ENCODE measurements at places on chromosomes 6 and 20.

- H3K27me3 ChIP-seq: peaks cover 12% of the 10 kb centered on the region
- H3K4me1 ChIP-seq: peaks cover 28% of the 10 kb centered on the region
- H3K27ac ChIP-seq: no peak overlapping the region
- no peak overlapping the region for H3K4me3 ChIP-seq
Observed at GRCh38 chr20:32648761-32649650, 24.7 kb downstream of the C20orf203 start.

GRCh38 chr6:104324301-104324700 lies 535.4 kb downstream of the HACE1 start:
- no peak overlapping the region for H3K27ac ChIP-seq
- H3K4me3 ChIP-seq: no peak overlapping the region
- H3K4me1 ChIP-seq: no peaks in the 10 kb centered on the region
- no peaks in the 10 kb centered on the region for H3K27me3 ChIP-seq
- no peaks in the 10 kb centered on the region for H3K36me3 ChIP-seq

DNA sequence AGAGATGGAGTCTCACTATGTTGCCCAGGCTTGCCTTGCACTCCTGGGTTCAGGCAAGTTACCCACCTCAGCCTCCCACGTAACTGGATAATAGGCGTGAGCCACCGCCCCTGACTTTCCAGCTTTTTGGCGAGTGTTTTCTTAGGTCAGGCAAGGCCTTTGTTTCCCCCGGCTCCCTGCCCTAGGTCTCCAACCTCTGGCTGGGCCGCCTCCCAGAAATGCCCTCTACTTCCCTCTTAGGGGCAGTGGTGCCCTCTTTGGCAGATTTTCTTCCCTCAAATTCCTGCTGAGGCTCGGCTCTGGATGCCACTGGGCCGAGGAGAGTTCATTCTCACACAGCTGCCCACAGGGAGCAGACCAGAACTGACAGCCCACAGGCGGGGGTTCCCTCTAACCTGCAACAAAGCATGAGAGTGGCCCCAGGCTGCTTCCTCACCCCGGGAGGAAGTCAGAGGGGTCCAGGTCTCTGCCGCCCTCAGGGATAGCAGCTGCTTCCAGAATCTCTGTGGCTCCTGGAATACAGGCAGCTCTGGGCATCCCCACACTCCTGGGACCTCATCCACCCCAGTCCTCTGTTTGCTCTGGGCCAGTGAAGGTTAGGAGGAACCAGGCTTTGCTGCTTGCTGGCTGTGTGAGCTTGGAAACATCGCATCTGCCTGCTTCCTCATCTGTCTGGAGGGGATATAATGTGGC lies 56.5 kb downstream of the TCP11 start:
- peaks cover 19% of the 10 kb centered on the region for H3K4me1 ChIP-seq
- no peak overlapping the region for H3K4me3 ChIP-seq
- H3K27ac ChIP-seq: no peak overlapping the region
- no peak for DNase-seq

DNA sequence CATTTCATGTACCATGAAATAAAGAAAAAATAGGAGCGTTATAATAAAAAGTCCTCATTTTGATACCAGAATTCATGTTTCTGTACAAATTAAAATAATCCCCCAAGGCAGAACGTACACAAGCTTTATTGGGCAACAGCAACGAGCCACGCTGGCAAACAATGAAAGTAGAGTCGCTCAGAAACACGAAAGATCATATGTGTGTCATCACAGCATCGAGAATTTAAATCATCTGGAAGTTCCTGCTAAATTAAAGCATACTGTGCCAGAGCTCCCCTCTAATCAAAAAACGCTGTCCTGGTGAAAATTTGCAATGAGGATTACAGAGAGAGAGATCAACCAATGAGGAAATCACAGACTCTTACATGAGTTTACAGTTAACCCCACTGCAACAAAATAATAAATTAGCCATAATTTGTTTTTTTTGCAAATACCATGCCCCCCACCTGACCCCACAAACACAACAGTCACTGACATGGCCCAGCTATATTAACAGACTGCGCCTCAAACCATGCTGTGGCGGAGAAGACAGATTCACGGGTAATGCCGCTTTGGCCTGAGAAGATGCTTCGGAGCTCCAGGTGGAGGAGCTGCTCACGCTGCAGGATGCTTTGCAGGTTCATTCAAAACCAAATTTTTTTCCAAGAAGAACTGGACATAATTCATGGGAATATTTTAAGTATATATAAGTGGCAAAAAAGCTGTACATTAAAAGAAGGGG lies 54.3 kb upstream of the NFATC2 start:
- H3K27me3 ChIP-seq: peaks cover 23% of the 10 kb centered on the region
- H3K4me3 ChIP-seq: no peak overlapping the region
- H3K4me1 ChIP-seq: peaks cover 62% of the 10 kb centered on the region
- H3K27ac ChIP-seq: no peak overlapping the region

Data from nephron progenitor cell (in vitro differentiated cells).